ENCODE measurements at places on chromosomes 7 and 10.

- DNase-seq = peak; percentile 28
These were observed 43.9 kb upstream of the GRB10 start for GRCh38 chr7:50826371-50827172.

DNA sequence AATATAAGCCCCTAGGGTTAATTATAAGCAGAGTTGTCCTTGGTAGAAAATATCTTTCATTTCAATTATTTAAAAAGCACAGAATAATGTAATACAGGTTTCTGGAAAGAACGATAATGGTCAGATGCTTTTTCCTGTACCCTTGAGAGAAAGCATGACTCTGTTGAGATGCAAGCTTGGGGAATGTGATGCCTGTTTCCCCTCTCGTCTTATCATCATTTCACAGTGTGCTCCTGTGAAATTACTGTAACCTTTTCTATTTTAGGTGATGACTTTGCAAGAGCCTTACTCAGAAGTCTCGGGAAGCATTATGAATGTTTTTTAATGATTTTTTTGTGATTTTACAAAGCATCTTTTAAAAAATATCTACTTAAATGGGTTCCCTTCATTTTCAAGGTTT, 243.0 kb downstream of the POLR1F start:
- no peak for DNase-seq

DNA sequence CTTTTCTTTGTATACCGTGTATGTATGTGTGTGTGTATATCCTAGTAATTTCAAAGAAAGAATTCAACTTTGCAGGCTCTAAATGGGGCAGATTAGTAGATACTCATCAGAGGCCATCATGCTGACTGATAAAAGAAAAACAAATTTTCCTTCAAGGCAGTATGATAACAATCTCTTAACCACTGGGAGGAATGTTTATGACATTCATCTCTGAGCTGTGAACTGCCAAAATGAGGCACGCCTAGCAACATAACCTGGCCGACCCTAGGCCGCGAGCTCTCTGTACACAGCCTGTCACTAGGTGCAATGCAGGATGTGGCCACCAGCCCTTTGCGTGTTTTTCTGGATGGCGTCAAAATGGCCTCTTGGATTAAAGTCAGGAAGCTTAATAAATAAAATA, 343.7 kb upstream of the GALNT17 start:
- peak; percentile 25 for DNase-seq

GRCh38 chr10:78764846-78765430, 303.8 kb upstream of the ZMIZ1 start:
- DNase-seq = no peak

GRCh38 chr7:91945476-91945875, 4.8 kb downstream of the AKAP9 start:
- no peak for DNase-seq

DNA sequence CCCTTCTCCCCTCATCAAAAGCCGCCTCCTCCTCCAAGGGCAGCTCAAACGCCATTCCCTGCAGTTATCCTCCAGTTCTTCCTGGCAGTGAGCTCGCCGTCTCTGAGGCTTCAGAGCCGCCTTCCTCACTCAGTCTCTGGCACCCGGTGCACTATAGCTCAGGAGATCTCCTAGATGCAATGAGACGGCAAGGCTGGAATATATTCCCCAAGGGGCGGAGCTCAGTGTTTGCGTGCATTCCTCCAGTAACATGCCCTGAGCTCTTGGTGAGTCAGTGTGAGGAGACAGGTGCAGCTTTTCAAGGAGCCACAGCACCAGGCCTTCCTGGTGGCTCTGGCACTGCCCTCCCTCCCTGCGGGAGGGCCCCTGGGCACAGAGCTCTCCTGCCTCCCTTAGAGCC, 512.6 kb upstream of the FOXK1 start:
- DNase-seq = no peak

DNA sequence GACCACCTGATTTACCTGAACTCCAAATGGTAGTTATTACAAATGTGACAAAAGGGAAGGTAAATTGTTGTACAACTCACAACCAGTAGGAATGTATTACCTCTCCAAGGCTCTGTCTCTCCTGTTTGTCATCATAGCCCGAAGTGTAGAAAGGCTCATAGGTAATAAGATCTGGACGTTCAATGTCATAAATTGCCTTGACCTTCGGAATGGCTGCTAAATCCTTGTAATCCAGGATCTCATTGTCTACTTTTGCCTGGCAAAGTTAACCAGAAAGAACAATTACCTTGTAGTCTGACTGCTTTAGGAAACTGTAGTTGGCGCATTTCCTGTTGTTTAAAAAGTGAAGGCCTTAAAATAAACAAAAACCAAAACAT, 68.6 kb upstream of the AFAP1L2 start:
- no peak for DNase-seq

- DNase-seq = no peak
These were observed 974.0 kb upstream of the GHITM start for GRCh38 chr10:83165265-83165664.

DNA sequence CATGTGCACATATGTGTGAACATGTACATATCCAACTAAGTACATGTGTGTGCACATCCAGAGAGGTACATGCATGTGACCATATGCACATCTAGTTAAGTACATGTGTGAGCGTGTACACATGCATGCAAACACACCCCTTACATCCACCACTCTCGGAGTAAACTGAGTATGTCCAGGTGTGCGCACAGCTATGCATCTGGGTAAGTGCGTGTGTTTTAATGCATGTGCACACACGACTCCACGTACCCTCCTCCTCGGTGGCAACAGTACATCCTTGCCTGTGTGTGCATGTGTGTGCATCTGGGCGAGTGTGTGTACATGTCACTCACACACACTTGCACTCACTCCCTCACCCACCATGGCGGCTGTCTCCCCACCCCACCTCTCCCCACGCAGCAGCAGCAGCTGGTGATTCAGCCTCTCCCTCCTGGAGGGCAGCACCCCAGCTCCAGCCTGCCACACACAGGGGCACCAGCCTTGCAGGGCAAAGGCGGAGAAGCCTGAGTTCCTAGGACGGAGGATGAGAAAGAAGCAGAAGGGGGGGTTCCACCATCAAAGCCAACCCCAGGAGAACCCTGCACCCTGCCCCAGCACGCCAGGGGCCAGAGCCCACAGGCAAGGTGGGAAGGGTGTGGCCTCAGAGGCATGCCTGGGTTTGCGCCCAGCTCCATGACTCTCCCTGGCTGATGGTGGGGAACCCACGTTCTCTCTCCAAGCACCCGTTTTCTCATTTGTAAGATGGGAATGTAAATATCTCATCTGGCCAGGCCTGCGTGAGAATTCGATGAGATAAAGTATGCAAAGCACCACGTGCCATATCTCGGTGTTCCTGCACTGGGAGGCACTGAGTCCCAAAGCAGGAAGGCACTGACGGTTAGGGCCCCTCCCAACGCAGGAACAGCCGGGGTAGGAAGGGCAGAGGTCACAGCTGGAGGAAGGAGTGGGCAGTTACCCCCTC, 27.7 kb upstream of the DNAAF5 start:
- no peak for DNase-seq
